Lung (tissue), 17 donors: ENCODE measurements at places on chromosomes 3 and 15. TPM values are rescaled to one million over a fixed set of nuclear protein-coding genes. Genes with fewer than 3 reads are reported as not detected.
A peak's percentile ranks its signal among the peaks of the same experiment; 100 is the strongest.

DNA sequence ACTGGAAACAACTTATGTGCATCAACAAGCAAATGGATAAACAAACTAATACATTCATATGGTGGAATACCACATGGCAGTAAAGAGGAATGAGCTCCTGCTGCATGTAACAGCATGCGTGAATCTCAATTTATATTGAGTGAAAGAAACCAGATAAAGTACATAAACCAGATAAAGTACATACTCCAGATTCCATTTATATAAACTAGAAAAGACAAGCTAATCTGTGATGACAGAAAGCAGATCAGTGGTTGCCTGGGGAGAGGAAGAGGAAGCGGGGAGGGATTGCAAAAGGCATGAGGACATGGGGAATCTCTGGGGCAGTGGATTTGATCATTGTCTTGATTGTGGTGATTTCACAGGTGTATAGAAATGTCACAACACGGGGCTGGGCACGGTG lies 34.2 kb downstream of the LIMD1 start:
- no peak for DNase-seq

GRCh38 chr15:41840673-41841072 lies 2.0 kb downstream of the PLA2G4B start:
- DNase-seq = no peak

DNA sequence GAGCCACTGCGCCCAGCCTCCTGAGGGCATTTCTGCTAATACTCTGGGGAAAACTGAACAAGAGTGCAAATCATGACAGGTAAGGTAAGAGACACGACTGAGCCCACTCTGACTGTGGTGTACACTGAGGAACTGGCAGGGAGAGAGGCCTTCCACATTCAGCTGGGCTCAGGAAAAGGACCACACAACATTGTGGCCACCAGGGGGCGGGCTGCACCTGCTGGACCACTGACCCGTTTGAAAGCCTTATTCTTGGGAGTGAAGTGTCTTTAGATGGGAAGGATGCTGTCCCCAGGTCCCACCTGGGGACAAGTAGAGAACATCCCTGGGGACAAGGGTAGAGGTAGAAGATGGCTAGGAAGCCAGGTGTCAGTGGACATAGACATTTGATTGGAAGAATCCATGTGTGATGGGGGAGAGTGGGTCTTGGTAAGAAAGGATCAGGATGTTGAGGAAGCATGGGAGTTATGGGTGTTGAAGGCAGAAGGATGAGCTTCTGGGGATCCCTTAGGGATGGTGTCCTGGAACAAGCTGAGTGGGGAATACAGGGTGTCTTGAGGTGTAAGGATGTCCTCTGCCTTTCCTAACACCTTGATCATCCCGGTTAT lies 6.2 kb upstream of the CTDSPL start:
- DNase-seq = peak; percentile 86

- DNase-seq = peak; percentile 34
Observed at GRCh38 chr15:57298204-57298603, 78.1 kb upstream of the CGNL1 start.

DNA sequence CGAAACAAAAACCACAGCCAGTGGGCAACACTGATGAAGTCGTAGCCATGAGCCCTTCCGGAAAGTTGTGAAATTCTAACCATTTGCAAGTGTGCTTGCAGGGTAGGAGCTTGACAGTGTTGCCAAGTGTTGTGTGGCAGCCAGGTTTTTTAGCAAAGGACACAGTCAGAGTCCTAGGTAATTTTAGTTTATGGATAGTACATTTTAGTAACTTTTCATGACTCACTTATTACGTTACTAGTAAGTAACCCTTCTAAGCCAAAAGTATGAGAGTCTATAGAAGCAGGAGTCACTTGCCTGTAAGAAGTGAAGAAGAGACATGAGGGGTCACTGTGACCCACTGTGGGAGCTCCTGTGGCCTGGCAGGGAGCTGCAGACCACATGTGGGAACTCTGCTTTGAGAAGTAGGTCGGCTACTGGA lies 54.8 kb upstream of the ADPGK start:
- no peak for DNase-seq

DNA sequence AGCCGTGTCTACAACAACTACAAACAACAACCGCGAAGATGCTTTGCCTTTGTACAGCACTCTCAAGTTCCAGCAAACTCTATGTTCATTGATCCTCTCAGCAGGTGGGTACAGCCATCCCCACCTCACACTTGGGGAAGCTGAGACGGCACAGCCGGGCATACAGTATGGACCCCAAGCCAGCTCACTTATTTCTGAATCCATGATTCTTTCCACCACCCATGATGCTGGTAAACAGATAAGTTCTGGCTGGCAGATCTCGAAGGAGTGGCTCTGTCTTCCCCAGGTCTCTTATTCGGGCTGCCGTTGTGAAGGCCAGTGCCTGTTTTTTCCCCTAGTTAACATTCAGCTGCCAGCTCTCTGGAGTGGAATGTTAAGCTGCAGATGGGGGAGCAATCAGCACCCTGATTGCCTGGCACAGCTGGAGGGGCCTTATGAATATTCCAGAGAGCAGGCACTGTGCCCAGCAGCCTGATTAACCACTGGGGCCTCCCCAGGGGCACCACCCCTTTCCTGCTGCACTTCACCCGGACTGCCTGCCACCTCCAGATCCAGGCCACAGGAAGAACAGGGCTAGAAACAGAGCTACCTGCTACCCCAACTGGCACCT lies 73.2 kb downstream of the CORO2B start:
- DNase-seq = no peak

The CCDC54 gene
- not detected for total RNA-seq
